ENCODE measurements at places on chromosomes 1 and 21.

DNA sequence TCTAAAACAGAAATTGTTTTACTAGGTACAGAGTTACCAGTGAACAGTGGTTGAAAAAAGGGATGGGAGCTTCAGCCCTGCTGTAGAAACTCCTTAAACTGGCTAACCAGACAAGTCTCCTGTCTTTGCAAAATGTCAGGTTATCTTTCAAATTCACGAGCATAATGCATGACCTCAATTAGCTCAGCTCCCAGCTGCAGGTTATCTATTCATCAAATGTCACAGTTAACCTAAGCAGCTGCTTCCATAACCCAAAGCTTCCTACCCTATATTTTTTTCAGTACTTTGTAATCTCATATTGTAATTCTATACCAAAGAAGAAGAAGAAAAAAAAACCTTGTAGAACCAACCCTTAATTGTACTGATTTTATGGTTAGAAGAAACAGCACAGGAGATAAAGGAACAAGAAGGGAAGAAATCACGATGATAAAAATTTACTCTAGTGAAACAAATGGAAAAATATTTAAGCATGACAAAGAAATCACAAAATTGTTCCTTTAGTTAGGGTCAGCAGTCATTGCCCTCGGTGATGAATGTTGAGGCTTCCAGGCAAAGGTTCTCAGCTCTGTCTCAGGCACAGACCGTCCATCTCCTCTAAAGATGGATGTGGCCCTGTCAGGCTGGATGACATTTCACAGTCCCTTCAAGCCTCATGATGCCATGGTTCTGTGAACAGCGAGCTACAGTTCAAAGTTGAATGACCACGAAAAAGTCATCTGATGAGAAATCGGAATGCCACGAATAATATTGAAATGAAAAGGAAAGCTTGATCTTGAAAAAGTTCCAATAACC, 95.9 kb downstream of the PLD5 start:
- DNase-seq = no peak

DNA sequence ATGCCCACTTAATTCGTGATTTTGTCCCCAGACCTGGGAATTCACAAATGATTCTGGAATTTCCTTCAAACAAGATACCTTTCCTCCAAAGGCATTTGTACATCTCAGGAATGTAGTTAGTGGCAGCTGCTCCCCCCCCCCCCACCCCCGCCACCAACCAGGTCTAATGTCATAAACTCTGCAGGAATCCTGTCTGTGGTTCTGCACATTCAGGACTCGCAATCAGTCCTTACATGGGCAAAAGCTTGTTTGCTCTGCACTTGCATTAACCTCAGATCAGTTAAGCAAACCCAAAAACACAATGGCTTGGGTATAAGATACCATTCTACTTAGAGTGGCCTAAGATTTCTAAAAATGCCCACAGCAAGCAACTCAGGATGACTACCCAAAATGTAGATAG, 143.8 kb downstream of the TGFB2 start:
- DNase-seq = peak; percentile 89

GRCh38 chr1:14570514-14570913, 28.0 kb upstream of the KAZN start:
- DNase-seq = no peak

- DNase-seq = no peak
Measured at GRCh38 chr1:112034277-112034676, 44.8 kb upstream of the KCND3 start.

GRCh38 chr1:207962716-207963426, 51.9 kb upstream of the CD34 start:
- peak; percentile 40 for DNase-seq
